Brain pericyte (primary cell): ENCODE measurements at places on chromosomes 5 and 9.

DNA sequence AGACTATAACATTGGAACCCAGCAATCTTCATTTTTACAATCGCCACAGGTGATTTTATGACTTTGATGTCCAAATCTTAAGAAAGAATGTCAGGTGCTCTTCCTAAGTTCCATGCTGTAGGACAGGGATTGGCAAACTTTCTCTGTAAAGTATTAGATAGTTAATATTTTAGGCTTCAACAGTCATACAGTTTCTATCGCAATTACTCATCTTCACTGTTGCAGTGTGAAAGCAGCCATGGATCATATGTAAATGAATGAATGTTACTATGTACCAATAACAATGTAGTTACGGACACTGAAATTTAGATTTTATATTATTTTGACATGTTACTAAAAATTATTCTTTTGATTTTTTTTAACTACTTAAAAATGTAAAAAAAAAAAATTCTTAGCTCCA, 169.7 kb downstream of the DTWD2 start:
- no peak for DNase-seq

DNA sequence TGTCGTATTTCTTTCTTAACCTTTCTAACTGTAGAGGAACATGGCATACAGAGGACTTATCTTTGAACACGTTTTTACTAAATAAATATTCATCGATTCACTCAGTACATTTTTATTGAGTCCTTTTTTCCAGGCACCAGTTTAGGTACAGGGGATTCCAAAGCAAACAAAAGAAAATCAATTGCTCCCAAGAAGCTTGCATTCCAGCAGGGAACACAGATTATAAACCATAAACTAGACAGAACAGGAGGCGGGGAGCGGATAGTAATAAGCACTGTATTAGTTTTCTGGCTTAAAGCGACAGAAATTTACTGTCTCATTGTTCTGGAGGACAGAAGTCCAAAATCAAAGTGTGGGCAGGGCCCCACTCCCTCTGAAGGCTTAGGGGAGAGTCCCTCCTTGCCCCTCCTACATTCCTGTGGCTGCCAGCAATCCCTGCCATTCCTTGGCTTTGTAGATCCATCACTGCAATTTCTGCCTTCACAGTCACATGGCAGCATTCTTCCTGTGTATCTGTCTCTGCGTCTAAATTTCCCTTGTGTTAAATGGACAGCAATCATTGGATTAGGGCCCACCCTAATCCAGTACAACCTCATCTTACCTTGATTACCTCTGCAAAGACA, 115.5 kb downstream of the COL23A1 start:
- DNase-seq, result no peak

GRCh38 chr9:117945286-117945685, 241.1 kb downstream of the TLR4 start:
- no peak for DNase-seq

GRCh38 chr5:141867651-141868050, 10.6 kb downstream of the PCDH1 start:
- DNase-seq, result no peak

GRCh38 chr5:167869125-167869524, 422.3 kb upstream of the WWC1 start:
- no peak for DNase-seq

DNA sequence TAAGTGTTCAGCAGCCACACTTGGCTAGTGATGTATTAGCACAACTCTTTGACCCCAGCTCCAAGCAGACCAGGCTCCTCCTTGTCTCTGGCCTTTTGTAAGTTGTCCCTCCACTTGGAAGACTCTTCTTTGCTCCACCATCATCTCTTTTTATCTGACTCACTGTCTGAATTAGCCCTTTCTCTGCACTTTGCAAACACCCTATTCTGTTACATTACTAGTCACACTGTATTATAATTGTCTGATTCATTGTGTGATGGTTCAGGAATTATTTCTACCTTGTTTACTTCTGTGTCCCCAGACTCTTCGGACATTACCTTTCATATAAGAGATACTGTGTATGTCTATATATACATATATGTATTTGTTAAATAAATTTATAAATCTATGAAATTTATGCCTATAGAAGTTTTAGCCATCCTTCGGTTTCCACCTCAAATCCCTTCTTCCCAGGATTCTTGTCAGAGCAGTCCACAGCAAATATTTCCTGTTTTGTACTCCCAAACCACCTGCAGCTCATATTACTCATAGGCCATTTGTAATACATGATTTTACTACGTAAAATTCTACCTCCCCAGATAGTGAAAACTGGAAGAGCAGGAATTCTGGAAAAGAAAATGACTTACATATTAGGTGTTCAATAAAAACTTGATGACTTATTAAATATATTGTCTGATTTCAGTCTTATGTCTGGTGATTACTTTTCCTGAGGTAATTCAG, 69.0 kb downstream of the MTAP start:
- DNase-seq, result no peak

GRCh38 chr5:42715785-42716184, 40.8 kb upstream of the CCDC152 start:
- DNase-seq, result no peak

GRCh38 chr5:110351430-110351829, 375.0 kb downstream of the TMEM232 start:
- DNase-seq, result no peak
